ENCODE measurements at places on chromosomes 3 and 15.

GRCh38 chr3:48478626-48479555 lies 25.1 kb downstream of the SHISA5 start:
- DNase-seq: no peak

DNA sequence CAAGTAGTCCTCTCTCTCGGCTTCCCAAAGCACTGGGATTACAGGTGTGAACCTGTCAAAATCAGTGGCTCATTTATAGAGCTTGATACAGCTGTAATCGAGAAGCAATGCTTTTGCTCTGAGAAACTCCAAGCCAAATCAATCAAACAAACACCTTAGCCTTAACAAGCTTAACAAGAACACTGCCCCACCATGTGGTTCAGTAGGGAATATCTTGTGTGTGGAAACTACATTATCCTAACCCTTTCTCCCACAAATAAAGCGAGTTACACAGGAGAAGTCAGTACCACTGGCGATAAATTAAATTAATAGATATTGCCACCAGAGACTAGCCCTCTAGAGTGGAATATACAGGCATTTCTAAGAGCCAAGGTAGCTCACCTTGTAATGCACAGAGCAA lies 13.9 kb downstream of the CDAN1 start:
- no peak for DNase-seq

DNA sequence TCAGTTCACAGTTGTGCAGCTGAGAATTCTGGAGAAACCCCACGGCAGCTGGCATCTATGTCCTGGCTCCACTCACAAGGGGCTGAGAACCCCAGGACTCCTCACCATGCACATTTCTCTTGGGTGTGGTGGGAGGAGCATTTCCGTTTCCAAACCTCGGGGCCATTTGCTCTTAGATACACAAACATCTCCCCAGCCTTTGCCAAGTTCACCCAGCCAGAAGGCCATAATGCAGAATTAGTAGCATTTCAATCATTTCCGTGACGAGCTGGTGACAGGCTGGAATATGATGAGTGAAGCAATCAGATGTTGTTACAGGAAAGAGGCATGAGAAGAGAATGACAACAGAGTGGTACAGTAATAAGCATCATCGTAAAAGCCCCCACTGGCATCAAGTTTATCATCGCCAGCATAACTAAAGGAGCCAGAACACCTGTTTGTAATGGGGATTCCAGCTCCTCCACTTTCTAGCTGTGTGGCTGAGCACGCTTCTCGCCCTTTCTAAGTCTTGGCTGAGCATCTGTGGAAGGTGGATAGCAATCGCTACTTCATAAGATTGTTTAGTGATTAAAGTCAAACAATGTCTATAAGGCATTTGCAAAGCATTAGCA lies 82.0 kb downstream of the LIPC start:
- DNase-seq: peak; percentile 19

DNA sequence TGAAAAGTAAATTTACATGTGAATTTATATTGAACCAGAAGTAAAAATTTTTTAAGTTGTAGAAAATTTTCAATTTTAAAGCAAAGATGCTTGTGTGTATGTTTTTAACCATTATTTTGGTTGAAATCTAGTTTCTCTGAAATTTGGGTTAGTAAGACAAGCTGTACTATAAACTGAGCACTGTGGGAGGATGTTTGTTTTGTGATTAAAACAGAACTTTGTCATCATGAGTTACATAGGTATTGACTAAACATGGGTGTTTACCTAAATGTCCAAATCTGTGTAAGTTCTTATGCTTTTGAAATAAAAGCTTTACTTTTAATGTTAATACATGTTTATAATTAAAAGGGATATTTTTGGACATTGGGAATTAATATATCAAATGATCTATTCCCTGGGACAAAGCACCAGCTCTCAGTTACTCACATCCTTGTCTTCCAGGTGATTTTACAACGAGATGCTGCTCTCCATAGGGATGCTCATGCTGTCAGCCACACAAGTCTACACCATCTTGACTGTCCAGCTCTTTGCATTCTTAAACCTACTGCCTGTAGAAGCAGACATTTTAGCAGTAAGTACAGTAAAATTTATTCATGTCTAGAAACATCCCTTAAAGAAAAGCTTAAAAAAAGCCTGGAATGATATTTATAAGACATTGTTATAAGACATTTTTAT lies 32.7 kb downstream of the RNF13 start:
- DNase-seq: no peak

GRCh38 chr15:45481135-45481534 lies 41.4 kb downstream of the SLC30A4 start:
- no peak for DNase-seq

- DNase-seq: no peak
These were observed 279.9 kb downstream of the EBLN2 start for GRCh38 chr3:73341272-73341935.

DNA sequence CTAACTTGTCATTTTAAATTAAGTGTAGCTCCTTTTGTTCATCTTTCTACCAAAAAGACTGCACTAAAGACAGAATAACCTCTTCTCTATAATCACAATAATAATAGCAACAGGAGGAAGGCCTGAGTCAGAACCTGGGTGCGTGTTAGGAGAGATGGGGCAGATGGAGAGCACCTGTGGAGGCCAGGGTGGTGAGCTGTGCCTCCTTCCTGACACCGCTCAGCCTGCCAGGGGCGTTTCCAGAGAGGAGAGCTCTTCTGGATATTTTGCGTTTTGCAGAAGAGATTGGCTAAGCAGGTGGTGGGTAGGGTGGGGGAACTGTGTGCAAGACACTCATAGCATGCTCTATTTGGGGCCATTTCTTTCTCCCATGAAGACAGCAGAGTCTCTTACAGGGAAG lies 83.5 kb downstream of the MEGF11 start:
- DNase-seq: no peak

DNA sequence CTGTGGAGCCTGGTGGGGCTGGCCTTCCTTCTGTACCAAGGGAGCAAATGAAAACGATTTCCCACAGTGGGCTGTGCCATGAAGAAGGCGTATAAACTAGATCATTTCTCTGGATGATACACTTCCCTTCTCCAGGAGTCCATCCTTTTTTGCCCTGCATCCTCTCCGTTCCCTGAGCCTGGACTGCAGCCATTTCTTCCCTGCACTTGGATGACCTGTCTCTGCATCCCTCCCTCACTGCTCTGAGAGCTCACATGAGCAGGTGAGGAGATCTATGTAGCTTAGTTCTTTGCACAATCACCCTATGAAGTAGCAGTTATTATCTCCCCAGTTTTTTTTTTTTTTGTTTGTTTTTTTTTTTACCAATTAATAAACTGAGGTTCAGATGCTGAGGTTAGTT lies 46.7 kb downstream of the IQSEC1 start:
- no peak for DNase-seq

- no peak for DNase-seq
These were observed 39.2 kb upstream of the SLC2A2 start for GRCh38 chr3:171065732-171066131.

DNA sequence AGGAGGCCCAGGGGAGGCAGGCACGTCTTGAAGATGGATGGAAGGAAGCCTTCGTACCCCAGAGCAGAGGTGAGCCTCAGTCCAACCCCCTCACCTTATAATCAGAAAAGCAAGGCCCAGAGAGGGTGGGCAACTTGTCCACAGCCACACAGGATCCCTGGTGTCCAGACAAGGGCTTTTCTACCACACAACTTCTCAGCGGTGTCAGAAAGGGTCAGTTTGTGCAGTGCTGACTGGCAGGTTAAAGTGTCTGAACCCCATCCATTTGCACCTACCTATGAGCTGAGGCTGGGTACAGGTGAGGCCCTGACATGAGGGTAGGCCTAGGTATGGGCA lies 8.6 kb downstream of the IGDCC3 start:
- DNase-seq: no peak

- no peak for DNase-seq
These were observed 50.1 kb upstream of the TRIM42 start for GRCh38 chr3:140627756-140628155.

- no peak for DNase-seq
These were observed 18.9 kb downstream of the RGMA start for GRCh38 chr15:93070132-93070531.

- no peak for DNase-seq
These were observed 85.8 kb downstream of the FAM174B start for GRCh38 chr15:92569778-92570177.

DNA sequence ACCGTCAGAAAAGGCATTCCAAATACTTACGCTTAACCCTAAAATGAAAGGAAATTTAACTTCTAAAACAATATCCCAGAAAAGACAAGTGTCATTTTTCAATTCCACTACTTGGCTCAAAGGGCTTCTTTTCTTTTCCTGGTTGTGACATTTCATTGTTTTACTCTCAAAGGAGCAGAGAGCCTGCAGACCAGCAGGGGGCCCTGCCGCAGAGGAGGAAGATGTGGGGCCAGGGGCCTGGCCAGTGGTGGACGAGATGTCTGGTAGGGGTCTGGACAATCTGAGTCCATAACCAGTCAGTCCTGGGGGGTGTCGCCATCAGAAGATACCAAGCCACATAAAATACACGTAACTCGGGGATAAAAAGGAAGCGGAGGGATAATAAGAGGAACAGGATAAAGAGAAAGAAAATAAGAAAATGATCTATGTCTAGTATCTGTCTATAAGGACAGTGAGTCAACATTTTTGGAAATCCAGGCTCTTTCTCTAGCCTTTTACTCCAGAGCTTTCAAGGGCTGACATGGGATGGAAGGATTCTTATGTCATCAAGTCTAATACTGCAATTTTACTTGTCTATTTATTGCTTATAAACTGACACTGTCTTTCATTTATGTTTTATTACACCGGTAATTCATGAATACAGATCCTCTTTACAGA lies 54.2 kb upstream of the ARHGEF3 start:
- no peak for DNase-seq

GRCh38 chr3:72543246-72543645 lies 305.0 kb downstream of the SHQ1 start:
- DNase-seq: no peak

GRCh38 chr15:52408823-52409222 lies 113.2 kb upstream of the MYO5C start:
- DNase-seq: no peak

- DNase-seq: no peak
These were observed 54.7 kb downstream of the FAM98B start for GRCh38 chr15:38508647-38509046.

DNA sequence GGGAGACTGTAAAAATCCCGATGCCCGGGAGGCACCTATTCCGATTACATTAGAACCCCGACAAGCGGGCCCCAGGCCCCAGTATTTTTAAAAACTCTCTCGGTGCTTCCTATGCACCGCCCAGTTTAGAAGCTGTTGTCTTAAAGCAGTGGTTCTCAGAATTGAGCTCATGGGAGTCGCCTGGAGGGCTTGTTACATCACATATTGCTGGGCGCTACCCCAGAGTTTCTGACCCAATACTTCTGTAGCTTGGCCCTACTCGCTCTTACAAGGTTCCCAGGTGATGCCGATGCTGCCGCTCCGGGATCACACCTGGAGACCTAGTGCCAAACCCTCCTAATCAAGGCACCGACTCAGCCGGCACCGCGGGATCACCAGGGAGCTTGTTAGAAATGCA lies 35.2 kb downstream of the CPN2 start:
- DNase-seq: no peak

GRCh38 chr3:61559136-61559731 lies 2.1 kb upstream of the PTPRG start:
- DNase-seq: no peak

DNA sequence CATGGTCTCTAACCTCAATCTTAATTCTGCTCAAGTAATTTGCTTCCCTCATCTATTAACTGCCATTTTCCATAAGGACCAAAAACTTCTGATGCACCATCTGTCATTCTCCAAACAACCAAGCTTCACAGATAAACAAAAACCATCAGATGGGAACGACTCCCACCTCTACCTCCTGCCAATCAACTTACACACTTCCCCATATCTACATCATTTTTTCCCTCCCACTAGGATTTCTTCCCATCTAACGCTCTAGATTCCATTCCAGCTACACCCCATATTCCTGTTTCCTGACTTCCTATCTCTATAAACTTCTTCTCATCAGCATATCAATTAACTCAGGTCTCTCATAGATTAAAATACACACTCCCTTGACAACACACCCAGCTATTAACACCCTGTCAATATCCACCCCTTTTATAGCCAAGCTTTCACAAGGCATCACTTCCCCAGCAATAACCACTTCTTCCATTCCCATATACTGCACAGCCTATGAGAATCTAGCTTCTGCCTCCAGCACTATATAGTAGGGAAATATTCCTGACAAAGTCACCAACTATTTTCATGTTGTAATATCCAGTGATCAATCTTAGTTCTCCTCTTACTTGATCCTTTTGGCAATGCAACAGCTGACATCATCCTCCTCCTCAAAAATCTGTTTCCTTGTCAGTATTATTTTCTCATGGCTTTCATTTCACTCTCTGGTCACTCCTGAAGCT lies 39.2 kb downstream of the SNX4 start:
- DNase-seq: peak; percentile 56

DNA sequence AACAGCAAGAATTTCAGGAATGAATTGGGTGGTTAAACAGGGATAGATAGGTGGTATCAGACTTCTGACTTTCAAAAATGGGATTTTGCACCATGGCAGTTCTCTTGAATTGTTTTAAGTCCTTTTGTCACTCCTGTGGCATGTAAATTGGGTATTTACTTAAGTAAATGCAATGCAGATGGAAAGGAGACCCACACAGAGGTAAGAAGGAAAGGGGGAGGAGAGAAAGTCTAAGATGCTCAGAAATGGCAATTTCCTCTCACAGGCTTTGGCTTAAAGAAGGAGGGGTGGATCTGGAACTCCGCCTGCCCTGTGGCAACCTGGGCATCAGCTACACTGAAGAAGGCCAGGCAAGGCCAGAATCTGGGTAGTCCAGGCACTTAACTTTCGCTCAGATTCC lies 197.1 kb upstream of the UBE2E1 start:
- DNase-seq: no peak

GRCh38 chr3:99532246-99532645 lies 106.1 kb upstream of the COL8A1 start:
- peak; percentile 62 for DNase-seq

DNA sequence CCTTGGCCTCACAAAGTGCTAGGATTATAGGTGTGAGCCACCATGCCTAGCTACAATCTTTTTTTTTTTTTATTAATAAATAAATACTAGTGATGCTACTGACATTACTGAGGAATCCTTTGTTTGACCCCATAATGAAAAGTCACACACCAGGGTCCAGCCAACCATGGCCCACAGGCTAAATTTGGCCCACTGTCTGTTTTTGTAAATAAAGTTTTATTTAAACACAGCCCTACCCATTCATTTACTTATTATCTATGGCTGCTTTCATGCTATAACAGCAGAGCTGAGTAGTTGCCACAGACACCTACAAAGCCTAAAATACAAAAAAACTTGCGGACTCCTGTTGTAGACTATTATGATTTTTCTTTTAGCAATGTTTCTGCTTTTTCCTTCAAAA lies 7.4 kb downstream of the INTS14 start:
- DNase-seq: no peak

DNA sequence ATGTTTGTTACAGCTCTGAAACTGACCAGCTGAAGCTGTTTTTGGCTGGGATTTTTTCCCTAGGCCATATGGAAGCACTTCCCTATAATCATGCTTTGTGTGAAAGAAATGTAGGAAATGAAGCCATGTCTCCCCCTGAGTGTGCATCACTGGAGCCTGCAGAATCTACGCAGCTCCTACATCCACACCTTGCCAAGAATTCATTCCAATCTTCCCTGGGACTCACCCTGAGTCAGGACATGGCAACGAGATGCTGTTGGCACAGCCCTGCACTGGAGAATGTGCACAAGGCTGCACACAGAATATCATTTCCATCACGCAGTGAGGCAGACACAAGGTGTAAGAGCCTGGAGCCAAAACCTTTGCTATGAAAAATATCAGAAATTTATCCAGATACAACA lies 189.5 kb downstream of the ADAMTSL3 start:
- DNase-seq: peak; percentile 2

- DNase-seq: no peak
These were observed 239.7 kb downstream of the UACA start for GRCh38 chr15:70523616-70524015.

GRCh38 chr3:31493149-31493548 lies 39.6 kb upstream of the STT3B start:
- DNase-seq: no peak
